ENCODE measurements at places on chromosomes 6 and 20.

DNA sequence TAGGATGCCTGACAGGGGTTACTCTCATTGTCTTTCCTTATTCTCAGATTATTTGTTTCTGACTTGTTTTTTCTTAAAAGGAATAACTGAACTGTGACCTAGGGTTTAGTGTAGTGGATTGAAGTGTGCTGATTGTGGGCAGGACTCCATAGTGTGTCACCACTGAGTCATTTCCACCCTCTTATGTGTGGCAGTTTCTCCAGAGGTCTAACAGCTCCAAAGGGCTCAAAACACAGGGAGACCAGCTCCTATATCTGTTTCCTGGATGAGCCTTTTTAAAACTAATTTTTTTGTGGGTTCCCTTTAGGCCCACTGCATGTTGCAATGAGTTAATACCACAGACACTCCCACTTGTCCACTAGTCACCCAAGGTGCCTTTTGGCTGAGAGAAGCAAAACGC is 951.1 kb upstream of the ADGRB3 start:
- DNase-seq, result no peak

DNA sequence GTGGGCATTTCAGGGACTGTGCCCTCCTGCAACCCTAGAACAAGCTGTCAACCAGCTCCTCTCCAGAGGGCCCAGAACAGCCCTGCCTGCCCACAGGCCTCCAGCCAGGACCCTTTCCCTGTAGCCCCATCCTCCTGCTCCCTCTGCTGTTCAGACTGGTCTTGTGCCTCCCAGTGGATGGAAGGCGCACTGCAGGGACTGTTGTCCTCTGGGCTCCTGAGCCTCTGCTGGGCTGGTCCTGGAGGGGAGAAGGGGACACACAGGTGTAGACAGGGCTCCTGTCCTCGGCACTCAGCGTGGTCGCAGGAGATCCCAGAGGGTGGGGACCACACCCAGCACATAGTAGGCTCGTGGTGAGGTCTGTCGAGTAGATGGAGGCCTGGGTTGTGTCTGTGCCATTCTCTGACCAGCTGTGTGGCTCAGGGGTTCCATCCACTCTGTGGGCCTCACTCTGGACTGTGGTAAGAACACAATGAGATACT is 11.5 kb downstream of the ITPR3 start:
- peak; percentile 75 for DNase-seq

DNA sequence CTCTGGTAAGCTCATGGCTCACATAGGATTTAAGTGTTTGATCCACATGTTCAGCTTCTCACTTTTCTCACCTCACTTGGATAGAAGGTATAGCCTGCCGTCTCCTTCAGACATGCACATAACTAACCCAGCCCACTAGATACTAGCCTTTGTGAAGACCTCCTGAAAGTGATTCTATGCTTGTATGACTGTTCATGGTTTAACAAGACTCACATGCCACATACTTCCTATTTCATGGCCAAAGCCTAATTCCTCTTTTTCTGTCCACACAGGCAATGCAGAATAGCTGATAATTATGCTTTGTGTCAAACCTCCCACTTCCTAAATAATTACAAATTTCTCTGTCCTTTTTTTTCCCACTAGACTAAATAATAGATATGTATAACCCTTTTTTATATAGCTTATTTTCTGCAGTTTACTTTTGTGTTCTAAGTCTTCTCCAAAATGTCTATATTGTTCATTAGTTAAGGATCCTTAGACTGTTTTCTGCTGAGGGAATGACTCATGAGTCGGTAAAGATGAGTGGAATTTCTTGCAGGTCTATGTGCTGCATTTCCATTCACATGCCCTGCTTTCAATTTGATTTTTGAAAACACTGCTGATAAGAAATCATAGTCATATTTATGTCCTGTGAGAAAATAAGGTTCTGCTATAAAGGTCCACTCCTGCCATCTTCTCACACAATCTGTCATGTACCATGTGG is 43.0 kb downstream of the HDDC2 start:
- no peak for DNase-seq

- DNase-seq, result no peak
Observed at GRCh38 chr6:140931581-140931980, 1201.1 kb upstream of the GJE1 start.

- no peak for DNase-seq
Observed at GRCh38 chr6:170114187-170114945, 176.5 kb downstream of the DLL1 start.

DNA sequence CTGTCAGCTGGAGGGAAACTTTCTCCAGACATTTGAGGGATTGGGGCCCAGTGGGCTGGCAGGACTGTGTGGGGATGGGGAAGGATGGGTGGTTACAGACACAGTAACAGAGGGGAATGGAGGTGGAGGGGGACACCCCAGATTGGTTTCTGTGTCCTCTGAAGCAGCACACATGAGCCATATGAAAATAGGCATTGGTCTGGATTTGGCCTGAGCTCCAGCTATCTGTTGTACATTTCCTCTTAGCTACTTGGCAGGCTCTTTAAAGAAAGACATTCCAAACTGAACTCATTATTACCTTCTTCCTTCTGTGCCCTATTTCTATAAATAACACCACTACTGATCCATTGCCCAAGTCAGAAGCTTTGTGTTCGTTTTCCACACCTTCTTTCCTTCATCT is 72.0 kb upstream of the PRL start:
- no peak for DNase-seq

DNA sequence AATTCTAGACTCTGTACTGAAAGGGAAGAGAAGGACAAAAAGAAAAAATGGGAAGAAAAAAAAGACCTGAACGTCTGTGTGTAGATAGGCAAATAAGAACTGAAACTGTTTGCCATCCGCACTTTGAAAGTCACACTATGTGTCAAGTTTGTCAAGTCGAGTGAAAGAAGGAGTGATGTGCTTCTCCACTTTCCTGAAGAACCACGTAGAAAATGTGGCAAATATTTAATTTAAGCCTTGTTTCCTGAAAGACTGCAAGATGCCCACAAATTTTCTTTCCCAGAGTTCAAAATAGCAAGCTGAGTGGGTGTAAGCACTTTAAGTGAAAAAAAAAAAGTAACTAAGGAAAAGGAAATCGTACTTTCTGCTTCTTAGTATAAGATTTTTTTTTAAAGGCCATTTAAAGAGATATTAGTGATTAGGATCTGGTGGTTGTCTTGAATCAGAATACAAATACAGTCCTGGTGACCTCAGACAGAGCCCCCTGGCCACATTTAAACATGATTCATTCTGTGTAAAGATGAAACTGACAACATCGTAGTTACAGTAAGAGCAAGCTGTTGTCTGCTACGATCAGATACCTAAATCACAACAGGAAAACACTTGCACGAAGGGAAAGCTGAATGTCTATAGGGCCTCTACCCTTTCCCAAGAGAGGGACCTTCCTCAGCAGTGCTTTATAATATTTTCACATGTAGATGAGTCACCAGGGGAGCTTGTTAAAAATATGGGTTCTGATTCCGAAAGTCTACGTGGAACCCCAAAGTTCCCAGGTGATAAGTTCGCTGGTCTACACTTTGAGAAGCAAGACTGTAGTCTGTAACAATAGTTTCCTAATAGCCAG is 102.3 kb downstream of the HIVEP2 start:
- DNase-seq, result peak; percentile 59

DNA sequence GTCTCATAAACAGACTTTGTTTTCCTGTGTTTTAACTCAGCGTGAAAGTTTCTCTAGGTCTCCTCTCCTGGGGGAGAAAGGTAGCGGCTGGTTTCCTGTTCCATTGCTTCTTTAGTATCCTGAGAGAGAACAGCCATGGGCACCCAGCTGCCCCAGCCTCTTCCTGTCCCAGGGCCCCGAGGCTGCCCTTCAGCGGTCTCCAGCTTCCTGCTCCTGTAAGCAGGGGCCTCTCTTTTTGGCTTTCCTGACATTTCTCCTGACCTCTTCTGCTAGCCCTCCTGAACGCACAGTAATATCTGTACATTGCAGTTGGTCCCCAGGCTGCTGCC is 2.4 kb upstream of the SSTR4 start:
- no peak for DNase-seq

GRCh38 chr20:12023194-12023795 is 105.6 kb downstream of the BTBD3 start:
- no peak for DNase-seq

DNA sequence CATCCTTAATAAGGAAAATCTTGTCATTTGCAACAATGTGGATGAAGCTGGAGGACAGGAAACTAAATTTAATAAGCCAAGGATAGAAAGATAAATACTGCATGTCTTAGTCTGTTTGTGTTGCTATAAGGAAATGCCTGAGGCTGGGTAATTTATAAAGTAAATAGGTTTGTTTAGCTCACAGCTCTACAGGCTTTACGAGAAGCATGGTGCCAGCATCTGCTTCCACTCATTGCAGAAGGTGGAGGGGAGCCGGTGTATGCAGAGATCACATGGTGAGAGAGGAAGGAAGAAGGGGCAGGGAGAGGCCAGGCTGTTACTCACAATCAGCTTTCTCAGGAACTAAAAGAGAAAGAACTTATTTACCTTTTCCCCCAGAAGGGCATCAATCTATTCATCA is 118.9 kb upstream of the SMLR1 start:
- no peak for DNase-seq

DNA sequence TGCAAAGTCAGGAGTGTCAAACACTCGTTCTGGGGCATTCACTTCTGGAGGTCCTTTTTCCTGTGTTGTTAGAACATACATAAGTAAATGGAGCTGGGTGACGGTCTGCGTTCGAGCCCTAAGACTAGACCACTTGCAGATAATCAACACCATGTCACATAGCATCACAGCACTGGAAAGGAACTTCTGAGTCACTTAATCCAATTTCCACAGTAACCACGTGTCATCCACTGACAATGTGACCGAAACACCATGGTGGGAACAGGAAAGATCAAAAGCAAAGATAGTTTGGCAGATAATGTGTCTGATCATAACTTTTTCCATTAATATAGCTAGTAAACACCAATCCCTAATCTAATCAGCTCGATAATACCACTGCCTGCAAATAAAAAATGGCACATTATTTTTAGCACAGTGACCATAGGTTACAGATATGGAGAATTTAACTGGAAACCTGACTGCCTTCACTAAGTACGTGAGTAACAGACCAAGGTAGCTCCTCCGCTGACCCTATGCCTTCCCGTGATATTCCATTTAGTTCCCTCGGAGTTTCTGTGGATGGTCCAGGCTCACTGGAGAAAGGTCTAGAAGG is 34.8 kb downstream of the WRNIP1 start:
- DNase-seq, result no peak

DNA sequence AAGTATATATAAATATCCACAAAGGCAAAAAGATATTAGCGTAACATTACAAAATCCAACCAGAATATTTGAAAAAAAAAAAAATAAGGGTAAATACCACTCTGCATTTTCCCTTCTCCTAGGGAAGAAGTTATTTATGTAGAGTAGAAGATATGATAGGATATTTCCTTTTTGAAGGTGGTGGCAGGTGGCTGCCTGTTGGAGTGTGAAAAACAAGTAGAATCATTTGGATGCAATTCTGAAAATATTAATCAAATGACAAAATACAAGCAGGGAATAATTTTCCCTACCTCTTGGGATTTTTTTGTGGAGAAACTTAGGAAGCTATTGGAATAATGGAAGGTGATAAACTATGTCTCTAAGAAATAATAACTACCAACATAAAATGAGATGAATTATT is 62.5 kb upstream of the OGFRL1 start:
- no peak for DNase-seq

- DNase-seq, result no peak
Observed at GRCh38 chr20:38728911-38729642, 4.8 kb downstream of the SLC32A1 start.

DNA sequence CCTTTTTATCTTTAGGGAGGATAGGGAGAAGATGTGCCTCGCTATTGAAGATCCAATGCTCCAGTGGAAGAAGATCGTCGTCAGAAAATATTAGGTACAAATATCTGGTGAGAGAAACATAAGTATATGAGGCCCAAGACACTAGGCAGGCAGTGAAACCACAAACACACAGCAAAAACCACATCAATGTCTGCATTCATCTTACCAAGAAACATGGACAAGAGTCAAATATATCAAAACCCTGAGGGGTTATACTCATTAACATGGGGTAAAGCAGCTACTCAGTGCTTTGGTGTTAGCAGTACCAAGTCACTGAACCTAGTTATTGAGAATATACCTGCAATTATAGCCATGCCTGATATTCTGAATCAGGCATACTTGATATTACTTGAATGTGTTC is 101.4 kb upstream of the FAM184A start:
- no peak for DNase-seq
